ENCODE measurements at places on chromosomes 3 and 15.

DNA sequence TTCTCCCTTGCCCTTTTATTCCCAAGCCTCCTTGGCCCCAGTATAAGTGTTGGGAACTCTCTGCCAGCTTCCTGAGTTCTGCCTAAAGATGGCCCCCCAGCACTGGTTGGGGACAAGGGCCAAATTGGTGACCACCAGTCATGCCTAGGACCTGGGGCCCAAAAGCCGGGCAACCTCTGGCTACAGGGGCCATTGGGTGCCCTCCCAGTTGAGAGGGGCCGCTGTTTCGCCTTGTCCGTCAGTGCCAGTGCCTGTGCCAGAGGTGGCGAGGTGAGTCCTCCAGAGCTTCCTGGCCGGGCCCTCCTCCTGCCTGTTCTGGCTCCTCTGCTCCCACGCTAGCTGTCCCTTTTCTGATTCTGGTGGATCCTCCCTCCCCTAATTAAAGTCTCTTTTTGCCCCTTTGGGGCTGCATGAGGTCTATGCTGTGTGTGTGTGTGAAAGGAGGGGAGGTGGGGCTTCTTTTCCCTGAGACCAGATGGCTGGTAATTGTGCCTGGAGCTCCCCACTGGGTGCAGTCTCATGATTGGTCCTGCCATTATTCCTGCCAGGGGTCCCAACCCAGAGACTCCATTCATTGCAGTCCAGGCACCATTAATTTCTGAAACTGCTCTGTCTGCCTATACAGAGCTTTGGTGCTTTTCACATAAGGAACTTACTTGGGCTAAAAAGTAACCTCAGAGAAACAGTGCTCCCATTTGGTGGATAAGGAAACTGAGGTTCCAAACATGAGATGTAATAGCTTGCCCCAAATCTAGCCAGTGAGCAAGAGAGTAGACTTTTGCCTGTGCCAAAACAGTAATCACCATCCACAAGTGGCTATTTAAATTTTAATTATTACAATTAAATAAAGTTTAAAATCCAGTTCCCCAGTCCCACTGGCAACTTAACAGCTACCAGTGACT, 3.1 kb upstream of the TTLL3 start:
- no peak for DNase-seq

DNA sequence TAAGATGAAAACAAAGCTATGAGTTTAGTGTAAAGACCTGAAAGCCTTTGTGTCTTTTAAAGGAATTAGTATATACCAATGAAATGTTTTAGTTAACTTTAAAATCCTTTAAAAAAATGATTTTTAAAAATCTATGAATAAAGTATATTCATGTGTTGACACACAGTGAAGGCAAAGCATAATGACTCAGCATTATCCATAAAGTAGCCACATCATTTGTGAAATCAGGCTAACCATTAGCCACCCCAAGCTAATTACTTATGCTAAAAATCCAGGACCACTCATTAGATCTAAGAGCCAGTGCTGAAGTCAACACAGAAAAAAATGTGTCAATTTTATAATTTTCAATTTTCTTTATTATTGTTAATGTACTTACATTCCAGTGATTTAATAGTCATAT, 310.2 kb downstream of the TBC1D5 start:
- no peak for DNase-seq

- no peak for DNase-seq
Measured at GRCh38 chr3:174667386-174667785, 191.7 kb upstream of the NAALADL2 start.

DNA sequence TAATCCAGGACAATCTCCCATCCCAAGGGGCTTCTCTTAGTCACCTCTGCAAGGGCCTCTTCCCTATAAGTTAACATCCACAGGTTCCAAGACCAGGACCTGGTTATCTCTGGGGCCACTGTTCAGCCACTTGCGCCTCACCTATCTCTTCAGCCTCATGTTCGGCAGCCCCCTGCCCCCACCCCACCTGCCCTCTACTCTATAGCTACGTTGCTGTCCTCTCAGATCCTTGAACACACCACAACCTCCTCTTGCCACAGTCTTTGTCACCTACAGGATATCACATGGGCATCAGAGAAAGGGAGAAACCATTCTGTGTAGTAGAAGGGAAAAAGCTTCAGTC, 33.9 kb downstream of the SLC41A3 start:
- DNase-seq = no peak

GRCh38 chr15:96323319-96324145, 7.0 kb upstream of the NR2F2 start:
- DNase-seq = no peak

DNA sequence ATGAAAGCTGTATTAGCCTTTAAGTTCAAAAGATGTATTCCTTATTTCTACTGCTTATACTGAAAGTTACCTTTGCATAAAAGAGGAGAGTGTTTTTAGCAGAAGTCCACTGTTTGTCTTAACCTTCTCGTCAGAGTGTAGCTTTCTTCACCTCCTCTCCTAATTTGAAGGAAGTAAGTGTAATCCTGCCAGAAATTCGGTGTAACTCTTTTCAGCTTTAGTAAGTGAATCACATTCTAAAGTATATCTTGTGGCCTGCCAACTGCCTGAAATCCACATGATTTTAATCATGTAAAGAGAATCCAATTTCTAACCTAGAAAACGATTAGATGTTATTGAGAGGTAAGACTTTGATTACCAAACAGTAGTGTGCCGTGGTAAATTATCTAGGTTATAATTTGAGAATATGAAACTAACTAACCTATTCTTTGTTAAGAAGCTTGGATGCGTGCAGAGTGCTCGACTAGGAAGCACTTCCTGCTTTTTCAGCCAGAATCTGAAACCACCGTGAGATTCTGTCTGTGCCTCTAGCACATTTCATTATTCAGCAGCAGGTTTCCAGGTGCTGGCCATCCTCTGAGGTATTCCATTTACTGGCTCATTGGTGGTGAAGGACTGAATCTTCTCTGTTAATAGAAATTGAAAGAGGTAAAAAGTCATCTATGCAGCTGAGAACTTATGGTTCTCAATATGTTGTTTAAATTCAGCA, 7.5 kb downstream of the GYG1 start:
- no peak for DNase-seq

- DNase-seq = peak; percentile 57
Measured at GRCh38 chr3:31213869-31214486, 318.7 kb upstream of the STT3B start.

GRCh38 chr3:112005091-112005672, 6.5 kb downstream of the TAGLN3 start:
- DNase-seq = peak; percentile 26

DNA sequence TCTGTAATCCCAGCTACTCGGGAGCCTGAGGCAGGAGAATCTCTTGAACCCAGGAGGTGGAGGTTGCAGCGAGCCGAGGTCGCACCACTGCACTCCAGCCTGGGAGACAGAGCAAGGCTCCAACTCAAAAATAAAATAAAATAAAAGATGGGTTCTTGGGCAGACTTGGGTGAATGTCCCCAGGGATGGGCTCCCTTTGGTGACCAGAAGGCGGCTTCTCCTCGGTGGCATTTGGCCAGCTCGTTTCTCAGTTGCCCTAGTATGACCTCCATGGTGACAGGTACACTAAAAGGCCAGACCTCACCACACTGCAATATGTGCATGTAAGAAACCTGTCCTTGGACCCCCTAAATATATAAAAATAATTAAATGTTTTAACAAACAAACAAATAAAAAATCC, 76.0 kb upstream of the SNRPA1 start:
- no peak for DNase-seq

Data from activated CD4-positive, alpha-beta memory T cell treated with anti-CD3 and anti-CD28 coated beads for 36 hours (primary cell).